Gastroesophageal sphincter (tissue), 4 donors: ENCODE measurements at places on chromosomes 7 and 10.

GRCh38 chr7:2471022-2471329, 5.2 kb downstream of the GRIFIN start:
- no peak for ATAC-seq

DNA sequence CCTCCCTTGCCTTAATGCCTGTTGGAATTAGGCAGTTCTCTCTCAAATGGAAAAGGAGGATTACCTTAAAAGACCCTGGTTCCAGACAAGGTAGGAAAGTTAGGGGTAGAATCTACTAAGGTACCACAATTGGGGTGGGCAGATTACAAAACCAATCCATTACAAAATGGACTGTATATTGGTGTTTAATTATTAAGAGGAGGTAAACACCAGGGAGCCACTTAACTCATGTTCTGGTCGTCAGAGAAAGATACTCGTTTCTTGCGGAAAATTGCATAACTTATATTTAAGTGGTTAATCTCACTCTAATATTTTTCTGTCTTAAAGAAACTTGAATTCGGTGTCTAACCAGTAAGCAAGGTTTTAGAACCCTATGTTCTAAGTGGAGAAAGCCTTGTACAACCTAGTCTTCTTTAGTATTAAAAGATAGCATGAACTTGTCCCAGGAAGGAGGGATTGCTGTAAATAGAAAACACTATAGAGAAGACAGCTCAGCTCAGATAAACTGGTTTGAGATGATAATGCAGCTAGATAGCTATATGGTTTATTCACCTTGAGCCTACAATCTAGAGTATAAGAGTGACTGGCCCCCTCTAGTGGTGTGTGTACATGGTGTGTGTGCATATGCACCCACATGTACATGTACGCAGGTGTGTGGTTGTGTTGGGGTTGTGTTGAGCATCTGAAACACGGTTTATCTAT, 58.0 kb upstream of the STRIP2 start:
- no peak for ATAC-seq

- no peak for ATAC-seq
Observed at GRCh38 chr10:76405922-76406321, 974.5 kb downstream of the LRMDA start.

DNA sequence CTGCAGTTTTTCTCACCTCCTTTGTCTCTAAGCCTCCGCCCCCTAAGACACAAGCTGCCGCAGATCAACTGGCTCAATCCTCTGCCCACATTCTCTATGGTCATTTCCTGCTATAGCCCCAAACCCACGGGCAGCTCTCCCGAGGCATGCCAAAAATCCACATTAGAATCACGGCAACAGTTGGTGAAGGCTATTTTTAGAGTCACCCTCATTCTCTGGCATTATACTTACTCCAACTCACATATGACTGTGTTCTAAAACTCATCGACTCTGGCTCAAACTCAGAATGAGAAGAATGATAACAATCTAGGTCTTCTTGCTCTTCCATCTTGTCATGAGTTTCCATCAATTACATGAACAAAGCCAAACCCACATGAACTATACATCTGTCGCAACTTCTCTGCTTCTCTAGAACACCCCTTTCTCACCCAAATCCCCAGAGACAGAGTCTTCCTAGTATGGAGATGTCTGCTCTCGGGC, 10.9 kb upstream of the KIAA1549 start:
- no peak for ATAC-seq

- peak; percentile 62 for ATAC-seq
Observed at GRCh38 chr7:100215895-100216294, 3.9 kb upstream of the PVRIG start.
